NCI-H2227 treated with DMSO at 0.1 percent for 48 hours (cell line): ENCODE measurements at places on chromosomes 3 and 15.

DNA sequence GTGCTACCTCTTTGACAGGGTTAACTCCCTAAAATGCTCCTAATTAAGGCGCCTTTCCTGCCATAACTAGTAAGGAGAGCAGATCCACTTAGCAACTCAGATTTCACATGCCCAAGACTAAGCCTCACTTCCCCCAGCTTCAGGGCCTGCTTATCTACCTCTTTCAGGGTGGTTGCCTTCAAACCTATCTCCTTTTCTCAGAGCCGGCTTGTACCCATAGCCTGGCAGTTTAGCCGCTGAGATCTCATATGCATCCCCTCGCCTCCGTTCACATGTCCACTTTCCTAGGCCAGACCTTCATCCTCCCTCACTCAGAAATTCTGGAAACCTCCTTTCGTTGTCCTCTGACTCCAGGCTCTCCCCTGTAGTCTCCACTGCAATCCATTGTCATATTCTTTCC lies 1.0 kb upstream of the FSTL1 start:
- no peak for DNase-seq

DNA sequence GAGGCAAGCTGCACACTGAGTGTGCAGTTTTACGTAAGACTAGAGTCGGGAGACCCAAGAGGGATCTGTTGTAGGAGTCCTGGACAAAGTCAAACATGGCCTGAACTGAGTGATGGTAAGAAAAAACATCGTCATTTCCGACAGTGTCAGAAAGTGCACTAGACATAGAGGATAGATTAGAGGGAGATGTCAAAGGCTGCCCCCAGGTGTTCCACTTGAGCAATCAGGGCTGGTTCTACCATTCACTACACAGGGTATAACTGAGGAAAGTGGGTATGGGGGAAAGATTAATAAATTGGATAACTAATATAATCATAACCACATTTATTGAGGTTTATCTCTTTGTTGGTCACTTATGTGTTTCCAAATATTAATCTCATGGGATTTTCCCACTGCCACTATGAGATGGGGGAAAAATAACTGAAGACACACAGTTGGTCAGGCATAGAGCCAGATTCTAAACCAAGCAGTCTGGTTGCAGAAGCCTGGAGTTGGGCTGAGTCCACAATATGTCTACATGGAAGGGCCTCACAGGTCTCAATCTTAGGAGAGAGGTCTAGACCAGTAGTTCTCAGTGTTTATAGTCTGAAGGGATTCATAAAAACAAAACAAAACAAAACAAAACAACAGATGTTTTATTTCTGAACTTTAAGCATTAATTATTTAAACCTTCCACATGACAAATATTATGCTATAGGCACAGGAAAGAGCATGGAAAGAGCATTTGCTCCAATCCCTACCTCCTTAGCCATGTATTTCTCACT lies 766.5 kb downstream of the NTRK3 start:
- DNase-seq, result no peak

GRCh38 chr15:41501191-41501917 lies 7.7 kb downstream of the ITPKA start:
- DNase-seq, result peak; percentile 40

DNA sequence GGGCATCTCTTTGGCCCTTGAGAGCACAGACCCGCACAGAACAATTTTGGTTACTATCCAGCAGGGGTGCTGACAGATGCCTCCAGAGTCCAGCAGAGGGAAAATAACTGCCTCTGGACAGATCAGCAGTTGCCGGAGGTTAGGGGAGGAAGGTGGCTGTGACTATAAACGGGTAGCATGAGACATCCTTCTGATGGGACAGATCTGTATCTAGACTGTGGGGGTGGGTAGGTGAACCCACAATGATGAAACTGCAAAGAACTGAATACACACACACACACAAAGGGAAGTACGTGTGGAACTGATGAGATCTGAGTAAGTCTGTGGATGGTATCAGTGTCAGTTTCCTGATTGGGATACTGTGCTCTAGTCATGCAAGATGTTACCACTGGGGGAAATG lies 21.2 kb downstream of the ADAMTS7 start:
- DNase-seq, result no peak

DNA sequence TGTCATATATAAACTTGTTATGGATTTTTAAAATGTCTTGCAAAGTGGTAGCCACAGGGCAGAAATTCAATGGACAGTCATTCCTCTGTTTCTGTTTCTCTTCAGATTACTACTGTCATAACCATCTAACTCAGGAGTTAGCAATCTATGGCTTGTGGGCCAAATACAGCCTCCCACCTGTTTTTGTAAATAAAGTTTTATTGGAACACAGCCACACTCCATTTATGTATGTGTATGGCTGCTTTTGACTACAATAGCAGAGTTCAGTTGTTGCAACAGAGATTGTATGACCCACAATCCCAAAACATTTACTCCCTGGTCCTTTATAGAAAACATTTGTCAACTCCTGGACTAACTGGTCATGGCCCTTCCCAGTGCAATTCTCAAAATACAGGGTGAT lies 20.0 kb downstream of the SLC27A2 start:
- no peak for DNase-seq

- DNase-seq, result no peak
Measured at GRCh38 chr3:54303517-54304375, 181.4 kb downstream of the CACNA2D3 start.

GRCh38 chr3:159187232-159187631 lies 385.4 kb downstream of the MFSD1 start:
- no peak for DNase-seq

DNA sequence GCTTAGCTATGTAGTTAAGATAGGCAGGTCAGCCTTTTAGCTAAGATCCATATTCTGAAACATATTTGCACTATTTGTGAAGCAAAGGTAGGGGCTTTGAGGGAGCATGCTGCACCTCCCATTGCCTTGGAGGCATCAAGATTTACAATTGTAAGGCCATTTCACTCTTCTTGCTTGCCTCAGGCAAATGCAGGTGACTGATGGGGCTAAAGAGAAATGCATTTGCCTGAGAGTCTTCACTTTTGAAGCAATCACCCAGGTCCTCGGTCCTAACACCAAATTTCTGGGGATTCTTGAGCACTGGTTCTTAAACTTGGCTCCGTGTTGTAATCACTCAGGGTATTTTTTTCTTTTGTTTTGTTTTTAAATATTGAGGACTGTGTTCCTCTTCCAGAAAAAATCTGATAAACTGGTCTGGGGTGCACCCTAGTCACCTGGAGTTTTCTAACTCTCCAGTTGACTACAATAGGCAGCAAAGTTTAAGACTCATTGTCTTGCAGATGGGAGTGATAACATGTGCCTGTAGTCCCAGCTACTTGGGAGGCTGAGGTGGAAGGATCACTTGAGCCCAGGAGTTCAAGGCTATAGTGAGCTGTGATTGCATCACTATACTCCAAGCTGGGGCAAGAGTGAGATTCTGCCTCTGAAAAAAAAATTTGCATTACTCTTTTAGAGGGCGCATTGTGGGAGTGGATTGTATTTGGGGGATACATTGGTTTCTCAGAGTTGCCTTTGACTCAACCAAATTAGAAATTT lies 68.1 kb downstream of the EOMES start:
- DNase-seq, result no peak

DNA sequence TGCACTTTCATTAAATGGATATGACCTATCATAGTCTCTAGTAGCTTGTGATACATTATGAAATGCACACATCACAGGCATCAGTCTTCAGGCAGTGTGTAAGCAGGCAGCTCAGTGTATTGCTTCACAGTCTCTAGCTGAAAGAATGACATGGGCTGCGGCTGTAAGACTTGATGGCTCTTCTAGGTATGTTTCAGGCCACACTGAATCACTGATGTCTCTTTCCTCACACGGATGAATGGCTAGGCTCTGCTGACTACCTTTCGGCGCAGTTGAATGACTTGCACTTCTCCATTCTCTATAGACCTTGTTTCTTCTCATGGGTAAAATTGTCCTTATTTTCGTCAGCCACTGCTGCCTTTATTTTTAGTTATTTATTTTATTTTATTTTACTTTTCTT lies 15.4 kb downstream of the APH1B start:
- no peak for DNase-seq
